ENCODE measurements at places on chromosomes 6 and 20.

DNA sequence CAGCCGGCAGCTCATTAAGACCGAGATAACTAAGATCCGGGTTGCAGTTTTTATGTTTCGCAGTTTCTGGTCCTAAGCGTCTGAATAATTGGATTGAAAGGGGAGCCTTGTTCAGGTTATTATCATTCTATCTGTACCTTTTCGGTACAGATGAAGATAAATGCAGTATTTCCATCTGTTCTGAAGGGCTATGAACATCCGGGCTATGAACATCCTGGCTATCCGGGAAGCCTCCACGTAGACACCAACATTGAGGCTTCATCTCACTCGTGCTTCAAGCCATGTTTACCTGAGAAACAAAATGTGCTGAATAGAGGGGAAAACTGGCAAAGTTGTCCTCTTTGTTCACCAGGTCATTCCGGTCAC is 399 bp upstream of the REPS1 start:
- no peak for DNase-seq

DNA sequence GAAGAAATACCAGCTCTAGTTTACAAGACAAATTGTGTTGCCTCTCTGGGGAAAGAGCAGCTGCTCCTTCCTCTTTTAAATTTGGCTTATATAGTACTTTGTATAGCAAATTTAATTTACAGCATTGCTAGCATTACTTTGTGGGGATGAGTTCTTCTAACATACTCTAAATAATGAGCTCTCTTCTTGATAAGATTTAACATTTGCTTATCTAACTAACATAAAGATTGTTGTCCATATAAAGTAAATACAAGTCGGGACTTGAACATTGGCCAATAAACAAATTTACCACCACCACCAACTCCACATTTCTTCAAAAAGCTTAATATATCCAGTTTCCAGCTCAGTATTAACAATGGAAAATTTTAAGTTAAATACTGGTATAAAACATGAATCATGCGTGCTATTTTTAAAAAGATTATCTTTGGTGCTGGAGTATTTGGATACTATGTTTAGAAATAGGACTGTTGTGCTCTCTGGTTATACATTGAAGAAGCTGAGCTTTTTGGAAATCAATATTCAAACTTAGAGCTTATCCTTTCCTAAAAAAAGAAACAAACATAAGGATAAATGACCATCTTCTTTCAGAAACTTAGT is 1146.9 kb upstream of the GJE1 start:
- DNase-seq, result no peak

GRCh38 chr20:47676219-47676721 is 109.0 kb downstream of the SULF2 start:
- no peak for DNase-seq

DNA sequence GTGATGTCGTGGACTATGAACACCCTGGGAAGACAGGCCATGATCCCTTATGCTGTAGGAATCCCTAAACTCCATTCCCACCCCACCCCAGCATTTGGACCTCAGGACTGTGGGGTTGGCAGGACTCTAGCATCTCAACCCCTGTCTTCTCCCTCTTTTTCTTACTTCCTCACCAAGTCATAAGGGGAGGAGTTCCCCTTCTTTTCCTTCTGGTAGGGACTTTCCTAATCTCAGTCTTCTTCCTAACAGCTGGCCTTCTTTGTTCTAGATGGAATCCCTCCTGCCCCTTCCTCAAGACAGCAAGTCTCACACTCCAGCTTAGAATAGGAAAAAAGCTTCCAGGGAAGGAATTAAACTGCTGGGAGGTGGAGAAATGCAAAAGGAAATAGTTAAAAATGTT is 2.3 kb upstream of the SIRPB2 start:
- DNase-seq, result no peak

DNA sequence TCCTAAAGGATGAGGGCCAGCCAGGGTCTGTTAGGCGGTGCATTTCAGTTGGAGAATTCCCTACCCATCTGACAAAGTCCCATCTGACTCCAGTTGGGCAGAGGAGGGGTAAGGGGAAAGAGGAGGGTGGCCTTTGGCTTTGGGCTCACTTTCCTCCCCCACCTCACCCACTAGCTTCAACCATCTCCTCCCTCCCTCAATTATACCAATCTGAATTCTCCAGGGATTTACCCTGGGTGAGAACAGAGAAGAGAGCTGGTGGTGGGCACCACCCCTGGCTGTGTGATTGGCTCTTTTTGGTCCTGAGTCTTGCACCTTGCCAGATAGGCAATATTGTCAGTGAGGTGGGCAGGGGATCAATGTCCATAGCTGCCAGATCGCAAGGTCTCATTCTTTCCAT is 3.2 kb downstream of the HMGA1 start:
- DNase-seq, result no peak

GRCh38 chr6:69179681-69180080 is 544.6 kb downstream of the ADGRB3 start:
- no peak for DNase-seq

DNA sequence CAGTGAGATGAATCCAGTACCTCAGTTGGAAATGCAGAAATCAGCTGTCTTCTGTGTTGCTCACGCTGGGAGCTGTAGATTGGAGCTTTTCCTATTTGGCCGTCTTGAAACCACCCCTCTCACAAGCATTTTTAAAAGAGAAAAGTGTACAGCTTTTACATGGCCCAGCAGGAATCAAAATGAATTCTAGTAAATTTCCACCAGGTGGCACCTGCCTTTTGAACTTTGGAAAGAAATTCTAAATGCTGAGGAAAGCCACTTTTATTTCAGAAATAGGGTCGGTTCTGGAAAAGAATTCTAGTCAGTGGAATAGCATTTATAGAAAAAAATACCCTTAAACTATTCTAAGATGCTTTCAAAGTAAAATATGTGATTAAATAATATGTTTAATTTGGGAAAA is 647.8 kb downstream of the CD109 start:
- no peak for DNase-seq

DNA sequence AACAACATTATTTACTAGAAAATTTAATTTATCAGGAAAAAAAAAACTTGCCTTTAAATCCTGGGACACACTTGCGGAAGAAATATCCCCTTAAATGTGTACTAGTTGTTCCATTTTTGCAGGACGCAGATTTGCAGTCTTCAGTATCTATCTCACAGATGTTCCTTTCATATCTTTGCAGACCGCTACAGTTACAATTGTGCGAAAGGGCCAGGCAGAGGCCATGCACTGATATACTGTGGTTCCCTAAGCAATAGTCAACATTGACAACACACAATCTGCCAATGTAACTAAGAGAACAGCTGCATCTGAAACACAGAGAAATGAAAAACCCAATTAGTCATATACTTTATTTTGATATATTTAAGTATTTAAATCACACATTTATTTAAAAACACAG is 411.2 kb downstream of the EYS start:
- no peak for DNase-seq

- DNase-seq, result no peak
Observed at GRCh38 chr6:7207720-7208119, 100.0 kb downstream of the RREB1 start.

Data from hematopoietic multipotent progenitor cell treated with erythropoietin and hydrocortisone succinate and interleukin-3 and kit ligand, for 8 days (in vitro differentiated cells).